ENCODE measurements at places on chromosomes 3 and 15.

DNA sequence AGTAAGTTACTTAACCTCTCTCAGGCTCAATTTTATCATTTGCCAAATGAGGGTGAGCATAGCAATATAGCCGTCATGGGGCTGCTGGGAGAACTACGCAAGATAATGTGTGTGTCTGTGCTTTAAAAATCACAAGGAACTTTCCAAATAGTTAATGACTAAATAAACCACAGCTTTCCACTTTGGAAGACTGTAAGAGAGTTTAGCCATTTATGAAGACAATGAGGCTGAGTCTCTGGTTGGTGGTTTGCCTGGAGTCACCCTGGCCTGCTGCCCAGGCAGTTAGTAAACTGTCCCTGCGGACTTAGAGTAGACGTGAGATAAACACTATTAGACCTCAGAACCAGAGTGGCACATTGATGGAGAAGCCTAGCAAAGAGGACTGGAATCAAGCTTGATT lies 357.7 kb downstream of the CLSTN2 start:
- DNase-seq = no peak

- DNase-seq = no peak
These were observed 379.0 kb upstream of the TPM1 start for GRCh38 chr15:62663547-62663946.

GRCh38 chr15:89794627-89795241 lies 18.6 kb downstream of the MESP2 start:
- DNase-seq = no peak

- DNase-seq = no peak
These were observed 12.2 kb downstream of the RRP9 start for GRCh38 chr3:51929420-51930003.

DNA sequence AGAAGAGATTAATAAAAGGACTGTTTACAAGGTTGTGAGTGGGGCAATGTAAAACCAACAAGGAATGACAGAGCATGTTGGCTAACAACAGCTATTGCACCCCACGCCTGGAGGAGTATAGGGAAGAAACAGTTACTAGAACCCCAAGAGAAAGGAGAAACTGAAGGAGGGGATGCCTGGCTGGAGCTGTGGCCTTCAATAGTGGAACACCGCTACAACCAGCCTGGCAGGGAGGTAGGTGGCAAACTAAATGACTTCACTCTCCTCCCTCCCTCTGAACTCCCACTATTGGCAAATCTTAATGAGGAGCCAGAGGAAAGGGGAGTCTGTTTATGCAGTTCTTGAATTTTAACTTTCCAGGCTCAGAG lies 7.2 kb upstream of the CD47 start:
- DNase-seq = no peak

DNA sequence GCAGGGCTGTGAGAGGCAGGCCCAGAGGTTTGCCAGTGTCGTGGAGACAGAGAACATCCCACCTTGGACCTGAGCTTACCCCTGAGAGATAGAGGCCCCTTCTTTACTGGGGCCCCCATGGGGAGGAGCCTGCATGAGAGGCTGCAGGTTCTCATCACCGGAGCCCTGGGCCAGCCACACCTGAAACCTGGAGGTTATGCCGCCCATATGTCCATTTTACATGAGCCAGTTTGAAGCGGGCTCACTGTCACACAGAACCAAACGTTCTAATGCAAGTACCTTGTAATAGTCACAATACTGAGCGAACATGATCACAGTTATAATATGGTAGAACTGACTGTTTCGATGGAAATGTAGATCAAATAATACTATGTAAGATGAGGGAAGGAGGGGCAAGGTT lies 6.3 kb upstream of the IQSEC1 start:
- no peak for DNase-seq

GRCh38 chr3:79255702-79256101 lies 512.1 kb downstream of the ROBO1 start:
- no peak for DNase-seq

DNA sequence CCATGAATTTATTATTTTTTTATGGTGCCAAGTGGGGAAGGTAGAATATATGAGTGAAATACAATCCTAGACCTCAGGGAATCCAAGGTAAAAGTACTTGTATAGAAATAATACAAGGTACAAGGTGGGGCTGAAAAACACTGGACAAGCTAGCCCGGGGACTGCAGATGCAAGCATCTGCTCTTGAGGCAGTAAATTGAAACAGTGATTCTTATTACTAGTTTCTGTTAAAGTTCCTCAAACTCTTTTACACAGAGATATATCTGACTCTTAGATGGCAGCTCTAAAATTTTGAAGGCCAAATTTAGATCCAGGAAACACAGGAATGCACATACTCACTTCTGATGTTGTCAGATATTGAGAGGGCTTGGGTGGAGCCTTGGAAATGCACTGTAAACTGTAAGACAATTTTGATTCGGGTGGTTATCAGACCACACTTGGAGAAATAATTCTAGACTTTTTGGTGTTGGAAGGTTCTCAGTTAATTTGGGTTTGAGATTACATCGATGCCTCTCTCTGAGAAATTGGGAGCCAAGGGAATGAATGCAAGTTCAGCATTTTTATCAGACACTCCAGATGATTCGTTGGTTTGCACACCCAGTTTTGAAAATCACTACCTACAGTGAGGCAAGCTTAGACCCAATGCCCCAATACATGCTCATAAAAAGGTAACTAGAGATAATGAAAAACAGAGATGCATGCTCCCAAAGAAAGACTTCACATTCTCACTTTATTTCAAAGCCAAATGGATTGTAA lies 7.3 kb downstream of the TP63 start:
- DNase-seq = no peak

GRCh38 chr3:121692010-121692699 lies 31.5 kb upstream of the HCLS1 start:
- DNase-seq = no peak

DNA sequence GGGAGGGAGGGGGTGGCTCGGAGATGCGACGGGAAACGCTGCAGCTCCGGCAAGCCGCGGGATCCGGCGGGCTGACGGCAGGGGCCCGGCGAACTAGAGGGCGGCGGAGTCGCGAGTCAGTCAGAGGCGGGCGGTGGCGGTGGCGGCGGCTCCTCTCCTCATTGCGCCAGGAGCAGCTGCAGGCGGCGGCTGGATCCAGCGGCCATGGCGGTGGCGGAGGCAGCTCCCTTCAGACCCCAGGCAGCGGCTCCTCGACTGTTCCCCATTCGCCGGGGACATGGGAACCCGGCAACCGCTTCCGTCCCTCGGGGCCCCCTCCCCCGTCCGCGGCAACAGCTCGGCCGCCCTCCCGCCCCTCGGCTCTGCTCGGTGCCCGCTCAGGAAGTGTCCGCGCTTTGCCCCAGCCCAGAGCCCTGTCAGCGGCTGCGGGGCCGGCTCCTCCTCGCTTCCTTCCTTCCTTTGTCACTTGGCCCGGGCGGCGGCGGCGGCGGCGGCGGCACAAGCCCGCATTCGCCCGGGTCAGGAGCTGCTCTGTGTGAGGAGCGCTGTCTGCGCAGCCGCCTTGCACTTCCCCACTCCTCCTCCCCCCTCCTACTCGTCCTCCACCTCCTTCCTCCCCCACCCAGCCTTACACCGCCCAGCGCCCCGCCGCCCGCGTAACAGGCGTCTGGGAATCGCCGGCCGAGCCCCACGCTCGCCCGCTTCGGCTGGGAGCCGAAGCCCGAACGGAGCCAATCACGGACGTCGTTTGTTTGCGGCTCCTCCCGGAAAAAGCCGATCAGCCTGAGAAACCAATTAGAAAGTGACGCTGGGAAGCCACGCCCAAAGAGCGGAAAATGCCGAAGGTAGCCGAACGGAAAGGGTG lies at the start of gene GSK3B:
GSK3B (minus strand) TSS at position 537 of the 865 bp plus-strand sequence. CDS start 1,013 bp downstream, outside the sequence.
- peak; percentile 98 for DNase-seq

GRCh38 chr15:47857776-47858167 lies 140.5 kb downstream of the SEMA6D start:
- DNase-seq = no peak

DNA sequence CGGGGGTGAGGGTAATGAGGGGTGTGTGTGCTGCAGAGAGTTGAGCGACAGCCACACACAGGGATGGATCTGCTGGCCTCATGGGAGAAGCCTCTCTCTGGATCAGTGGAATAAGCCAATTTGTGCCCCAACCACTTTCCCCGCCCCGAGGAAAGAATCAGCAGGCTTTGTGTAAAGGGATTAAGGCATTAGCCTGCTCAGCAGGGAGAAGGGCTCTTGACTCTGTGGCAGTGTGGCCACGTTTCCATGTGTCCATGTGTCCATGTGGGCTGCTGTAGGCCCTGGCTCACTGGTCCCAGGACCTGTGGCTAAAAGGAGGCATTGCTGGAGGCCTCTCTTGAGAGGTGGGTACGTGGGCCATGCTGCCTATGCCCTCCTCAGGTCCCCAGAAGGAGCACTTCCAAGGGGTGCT lies 104.7 kb downstream of the HMG20A start:
- no peak for DNase-seq

DNA sequence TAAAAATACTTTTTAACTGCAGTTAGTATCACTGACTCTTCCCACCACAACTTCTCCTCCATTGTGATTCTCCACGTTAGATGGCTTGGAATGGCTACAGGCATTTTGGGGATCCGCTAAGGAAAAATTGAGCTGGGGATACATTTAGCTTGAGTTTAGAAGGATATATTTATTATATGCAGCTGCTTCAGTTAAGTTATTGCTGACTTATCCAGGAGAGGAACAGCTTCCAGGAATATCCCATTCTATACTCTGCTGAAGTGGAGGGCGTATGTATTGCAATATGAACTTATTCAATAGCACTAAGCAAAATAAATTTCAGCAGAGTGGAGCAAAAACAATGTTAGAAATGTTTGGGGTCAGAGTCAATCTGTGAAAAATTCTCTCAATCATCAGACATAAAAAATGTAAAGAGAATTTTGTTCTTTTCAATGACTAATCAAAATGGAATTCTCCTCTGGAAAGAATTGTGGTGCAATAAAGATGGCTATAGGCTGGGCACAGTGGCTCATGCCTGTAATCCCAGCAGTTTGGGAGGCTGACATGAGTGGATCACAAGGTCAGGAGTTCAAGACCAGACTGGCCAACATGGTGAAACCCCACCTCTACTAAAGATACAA lies 84.7 kb downstream of the NCEH1 start:
- DNase-seq = no peak

DNA sequence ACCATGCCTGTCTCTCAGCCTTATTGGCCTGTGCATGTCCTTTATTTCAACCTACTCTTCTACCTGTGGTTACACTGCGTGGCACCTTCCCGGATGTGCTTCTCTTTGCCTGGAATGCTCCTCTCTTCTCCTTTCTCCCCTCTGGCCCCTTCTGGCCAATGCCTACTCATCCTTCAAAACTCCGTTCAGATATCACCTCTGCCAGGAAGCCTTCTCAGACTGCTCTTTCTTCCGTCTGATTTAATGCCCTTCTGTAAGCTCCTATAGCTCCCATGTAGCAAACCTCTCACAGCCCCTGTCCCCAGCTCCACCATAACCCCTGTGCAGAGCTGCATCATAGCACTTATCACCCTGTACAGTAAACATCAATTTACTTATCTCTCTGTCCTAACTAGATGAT lies 13.2 kb downstream of the KLHL6 start:
- no peak for DNase-seq

DNA sequence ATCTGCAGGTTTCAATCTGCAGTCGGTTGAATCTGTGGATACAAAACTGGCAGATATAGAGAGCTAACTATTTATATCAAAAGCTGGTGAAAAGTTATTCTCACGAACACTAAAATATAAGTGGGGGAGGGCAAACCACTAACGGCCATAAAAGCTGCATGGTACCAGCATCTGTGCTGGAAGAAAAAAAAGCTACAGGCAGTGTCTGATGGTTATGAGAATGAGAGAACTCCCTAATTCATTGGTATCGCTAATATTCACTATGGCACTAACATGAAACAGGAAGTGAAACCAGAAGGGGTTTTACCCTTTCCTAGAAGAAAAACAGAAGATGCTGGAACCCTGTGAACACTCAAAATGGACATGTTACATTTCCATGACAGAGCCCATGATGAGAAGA lies 15.9 kb downstream of the CEP70 start:
- DNase-seq = no peak

GRCh38 chr3:132418916-132419315 lies 1.6 kb downstream of the DNAJC13 start:
- DNase-seq = no peak

All from neural crest cell (in vitro differentiated cells).